ENCODE measurements at places on chromosomes 5 and 9. TPM values are rescaled to one million over a fixed set of nuclear protein-coding genes. Genes with fewer than 3 reads are reported as not detected.

ITGA1 gene
- total RNA-seq = 0.74 TPM

NDST1 gene
- total RNA-seq = 1.1 TPM

FCN2 gene
- total RNA-seq = not detected

CEL gene
- 0.39 TPM for total RNA-seq

MELK gene
- total RNA-seq = 0.42 TPM

FAM169A gene
- total RNA-seq = 14.7 TPM

RNF183 gene
- 0.44 TPM for total RNA-seq
